Activated CD8-positive, alpha-beta T cell treated with anti-CD3 and anti-CD28 coated beads, Interleukin-2, amount 10 ng/mL, durations not matched to agents 7 days and 5 days (primary cell): ENCODE measurements at places on chromosomes 12 and 14. TPM values are rescaled to one million over a fixed set of nuclear protein-coding genes. Genes with fewer than 3 reads are reported as not detected.
A peak's percentile ranks its signal among the peaks of the same experiment; 100 is the strongest.

DNA sequence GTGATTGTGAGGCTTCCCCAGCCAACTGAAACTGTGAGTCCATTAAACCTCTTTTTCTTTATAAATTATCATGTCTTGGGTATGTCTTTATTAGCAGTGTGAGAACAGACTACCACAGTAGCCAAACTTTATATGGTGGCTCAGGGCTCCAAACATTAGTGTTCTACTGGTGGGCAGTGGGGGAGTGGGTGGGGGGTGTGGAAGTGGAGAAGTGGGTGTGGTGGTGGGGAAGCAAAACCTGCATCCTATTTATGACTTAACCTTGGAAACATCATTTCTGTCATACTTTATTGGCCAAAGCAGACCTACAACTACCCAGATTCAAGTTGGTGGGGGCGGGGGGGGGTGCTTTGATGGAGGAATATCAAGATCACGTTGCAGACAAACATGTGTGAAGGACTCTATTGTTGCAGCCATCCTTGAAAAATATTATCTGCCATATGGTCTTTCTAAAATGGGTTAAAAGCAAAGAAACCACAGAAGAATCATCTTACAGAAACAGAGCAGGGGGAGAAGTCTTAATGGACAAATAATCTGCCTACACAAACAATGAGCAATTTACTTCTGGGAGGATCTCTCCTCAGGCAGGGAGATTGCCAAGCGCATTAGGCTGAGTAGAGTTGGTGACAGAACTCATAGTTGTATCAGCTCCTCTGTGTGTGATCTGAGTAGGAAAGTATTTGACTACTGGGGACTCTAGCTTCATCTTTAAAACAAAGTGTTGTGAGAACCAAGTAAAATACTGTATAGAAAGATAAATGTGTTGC lies 1.4 kb upstream of the PWP1 start:
- DNase-seq, result no peak

DNA sequence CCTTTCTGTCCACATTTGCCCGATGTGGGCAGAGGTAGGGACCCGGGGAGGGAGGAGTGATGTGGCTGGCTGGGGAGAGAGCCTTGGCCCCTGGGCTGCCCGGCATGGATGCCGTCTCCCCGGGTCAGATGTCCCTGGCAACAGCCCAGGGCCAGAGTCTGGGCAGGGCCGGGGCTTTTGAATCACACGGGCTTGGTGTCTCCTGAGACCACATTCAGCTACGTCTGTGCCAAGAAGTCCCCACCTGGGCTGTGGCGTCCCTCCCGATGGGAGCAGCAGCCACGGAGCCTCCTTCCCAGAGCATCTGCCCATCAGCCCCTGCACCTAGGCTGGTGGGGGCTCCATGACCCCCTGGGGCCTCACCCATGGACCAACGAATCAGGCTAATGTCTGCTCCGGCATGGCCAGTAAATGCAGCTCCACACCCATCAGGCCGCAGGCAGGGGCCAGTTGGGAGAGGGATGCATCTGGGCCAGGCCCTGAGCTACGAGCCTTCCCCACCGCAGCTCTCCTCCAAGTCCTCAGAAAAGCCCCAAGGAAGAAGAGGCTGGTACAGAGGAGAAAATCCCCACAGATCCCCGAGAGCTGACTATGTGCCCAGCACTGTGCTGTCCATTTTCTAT lies 109.4 kb downstream of the RFLNA start:
- DNase-seq, result no peak

DNA sequence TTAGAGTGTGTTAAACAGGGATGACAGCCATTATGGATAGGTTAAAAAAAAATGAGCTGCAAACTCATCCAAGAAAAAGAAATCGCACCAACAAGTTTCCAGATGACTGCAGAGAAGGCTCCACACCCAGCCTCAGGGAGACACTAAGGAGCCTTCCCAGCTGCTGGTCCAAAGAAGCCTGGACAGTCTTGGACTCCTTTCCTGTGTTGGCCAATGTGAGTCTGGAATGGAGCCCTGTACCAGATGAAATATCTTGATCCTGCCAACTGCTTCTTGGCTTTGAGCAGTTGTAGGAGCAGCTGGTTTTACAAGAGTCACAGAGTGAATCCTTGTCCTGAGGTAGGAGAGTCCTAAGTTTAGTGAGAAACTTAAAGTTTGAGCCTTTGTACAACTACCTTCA lies 44.5 kb downstream of the SLC38A1 start:
- no peak for DNase-seq

- DNase-seq, result no peak
Measured at GRCh38 chr12:3325736-3326135, 165.3 kb upstream of the PRMT8 start.

GRCh38 chr14:23396781-23397407 lies 11.2 kb downstream of the MYH6 start:
- DNase-seq, result no peak

DNA sequence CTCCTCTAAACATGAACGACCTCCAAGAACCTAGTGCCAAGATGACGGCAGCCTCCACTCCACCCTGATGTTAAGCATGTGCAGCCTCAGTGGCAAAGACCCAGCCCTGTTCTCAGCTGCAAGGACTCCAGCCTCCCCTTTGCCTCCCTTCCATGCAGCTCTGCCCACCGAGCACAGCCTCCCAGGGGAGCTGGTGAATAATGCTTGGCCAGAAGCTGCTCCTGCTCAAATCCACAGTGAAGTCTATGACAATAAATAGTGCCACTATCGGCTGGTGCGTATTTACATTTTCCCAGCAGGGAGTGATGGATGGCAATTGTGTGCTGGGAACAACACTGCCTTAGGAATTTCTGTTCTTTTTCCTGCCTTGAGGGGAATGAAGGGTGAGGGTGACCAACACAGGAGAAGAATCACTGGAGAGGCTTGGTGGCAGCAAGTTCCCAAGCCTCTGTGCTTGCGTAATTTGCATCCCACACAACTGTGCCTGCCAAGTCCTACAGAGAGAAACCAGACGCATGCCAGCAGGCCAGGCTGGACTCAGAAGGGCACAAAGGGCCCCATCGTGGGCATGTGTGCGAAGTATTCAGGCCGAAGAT lies 29.9 kb upstream of the TC2N start:
- no peak for DNase-seq

DNA sequence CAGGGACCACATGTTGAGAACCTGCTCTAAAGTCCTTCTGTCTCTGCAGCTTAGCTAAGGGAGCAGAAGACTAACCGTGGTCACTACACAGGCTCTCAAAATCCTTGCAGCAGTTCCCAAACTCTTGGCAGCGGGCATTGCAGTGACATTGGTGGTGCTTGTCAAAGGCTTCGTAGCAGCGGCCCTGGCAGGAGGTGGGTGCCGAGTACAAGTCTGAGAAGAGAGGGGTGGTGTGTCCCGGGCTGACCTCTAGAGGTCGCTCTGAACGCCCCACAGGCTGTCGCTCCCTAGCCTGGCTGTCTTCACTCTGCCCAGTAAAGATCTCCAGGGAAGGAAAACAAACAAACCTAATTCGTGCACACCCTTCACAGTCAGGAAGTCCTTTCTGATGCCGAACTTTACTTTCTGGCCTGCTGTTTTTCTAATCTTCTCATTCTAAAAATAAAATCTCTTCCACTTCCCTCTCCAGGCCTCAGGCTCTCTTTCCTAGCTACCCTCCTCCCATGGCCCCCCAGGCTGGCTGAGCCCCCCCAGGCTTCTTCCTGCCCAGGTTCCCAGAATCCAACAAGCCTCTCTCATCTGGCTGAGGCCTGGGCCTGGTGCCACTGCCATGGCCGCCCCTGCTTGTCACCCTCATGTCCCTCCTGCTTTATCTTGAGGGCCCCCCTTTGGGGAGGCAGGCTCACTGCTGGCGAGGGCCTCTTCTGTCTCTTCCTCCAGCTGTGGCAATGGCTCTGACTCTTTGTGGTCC lies 7.7 kb downstream of the ENDOU start:
- peak; percentile 71 for DNase-seq

DNA sequence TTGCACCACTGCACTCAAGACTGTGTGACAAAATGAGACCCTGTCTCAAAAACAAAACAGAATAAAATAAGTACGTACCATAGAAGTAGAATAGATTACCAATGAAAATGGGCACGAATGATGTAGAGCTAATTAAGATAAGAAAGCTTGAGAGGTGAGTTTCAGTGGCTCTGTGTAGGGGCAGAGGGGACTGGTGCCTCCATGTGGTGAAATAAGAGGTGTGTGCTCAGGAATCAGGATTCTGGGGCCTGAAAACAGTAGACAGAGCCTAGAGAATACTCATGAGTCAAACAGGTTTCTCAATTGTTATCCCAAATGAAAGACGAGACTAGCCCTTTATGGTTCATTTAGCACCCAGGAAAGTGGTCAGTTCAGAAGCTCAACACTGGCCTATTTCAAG lies 1145.1 kb downstream of the FLRT2 start:
- DNase-seq, result no peak

- DNase-seq, result no peak
Measured at GRCh38 chr14:91318911-91319310, 74.4 kb upstream of the GPR68 start.

DNA sequence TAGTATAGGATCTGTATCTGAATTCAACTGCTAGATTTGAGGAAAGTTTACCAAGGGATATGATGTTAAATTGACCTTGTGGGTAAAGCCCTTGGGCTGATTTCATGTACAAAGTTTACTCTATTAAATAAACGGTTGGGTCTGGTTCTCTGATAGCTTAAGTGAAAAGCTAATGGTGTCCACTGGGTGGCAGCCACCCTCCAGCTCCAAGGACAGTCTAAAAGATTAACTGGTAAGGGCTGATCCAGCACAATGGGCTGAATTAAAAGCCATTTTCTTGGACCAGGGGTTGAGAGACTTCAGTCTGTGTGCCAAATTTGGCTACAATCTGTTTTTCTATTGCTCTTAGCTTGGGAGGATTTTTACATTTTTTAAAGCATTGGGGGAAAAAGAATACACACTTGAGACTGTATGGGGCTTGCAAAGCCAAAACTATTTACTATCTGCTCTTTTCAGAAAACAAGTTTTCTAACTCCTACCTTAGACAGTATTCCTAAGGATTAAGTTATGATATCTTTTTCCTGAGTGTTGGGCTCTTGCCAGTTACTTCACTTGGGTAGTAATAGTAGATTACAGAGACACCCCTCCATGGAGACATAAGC lies 116.5 kb downstream of the GPHN start:
- DNase-seq, result peak; percentile 53

- DNase-seq, result no peak
Measured at GRCh38 chr14:20177433-20177974, 13.2 kb upstream of the OR11G2 start.

- DNase-seq, result no peak
Measured at GRCh38 chr12:5456906-5457305, 25.0 kb downstream of the NTF3 start.

GRCh38 chr14:76806446-76806845 lies 6.2 kb downstream of the ANGEL1 start:
- DNase-seq, result no peak

GRCh38 chr14:74846968-74847665 lies 28.8 kb downstream of the PROX2 start:
- DNase-seq, result no peak

- no peak for DNase-seq
Measured at GRCh38 chr12:19978193-19978592, 390.1 kb upstream of the PDE3A start.

DNA sequence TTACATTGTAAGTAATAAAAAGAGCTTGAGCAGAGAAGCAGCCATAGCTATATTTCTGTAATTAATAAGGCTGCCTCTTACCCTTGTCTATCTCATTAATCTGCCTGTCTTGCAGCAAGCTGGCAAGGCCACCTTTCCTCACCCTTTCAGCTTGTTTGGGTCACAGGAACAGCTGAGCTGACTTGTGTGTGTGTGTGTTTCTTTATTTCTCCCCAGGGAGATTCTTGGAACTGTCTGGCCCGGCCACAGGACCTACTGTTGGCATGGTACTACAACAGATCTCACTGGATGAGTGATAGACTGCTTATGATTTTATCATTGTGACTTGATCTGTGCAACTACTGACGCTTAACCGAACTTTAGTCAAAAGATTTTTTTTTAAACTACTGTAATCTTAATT lies 213.7 kb downstream of the SLC2A13 start:
- DNase-seq, result no peak

DNA sequence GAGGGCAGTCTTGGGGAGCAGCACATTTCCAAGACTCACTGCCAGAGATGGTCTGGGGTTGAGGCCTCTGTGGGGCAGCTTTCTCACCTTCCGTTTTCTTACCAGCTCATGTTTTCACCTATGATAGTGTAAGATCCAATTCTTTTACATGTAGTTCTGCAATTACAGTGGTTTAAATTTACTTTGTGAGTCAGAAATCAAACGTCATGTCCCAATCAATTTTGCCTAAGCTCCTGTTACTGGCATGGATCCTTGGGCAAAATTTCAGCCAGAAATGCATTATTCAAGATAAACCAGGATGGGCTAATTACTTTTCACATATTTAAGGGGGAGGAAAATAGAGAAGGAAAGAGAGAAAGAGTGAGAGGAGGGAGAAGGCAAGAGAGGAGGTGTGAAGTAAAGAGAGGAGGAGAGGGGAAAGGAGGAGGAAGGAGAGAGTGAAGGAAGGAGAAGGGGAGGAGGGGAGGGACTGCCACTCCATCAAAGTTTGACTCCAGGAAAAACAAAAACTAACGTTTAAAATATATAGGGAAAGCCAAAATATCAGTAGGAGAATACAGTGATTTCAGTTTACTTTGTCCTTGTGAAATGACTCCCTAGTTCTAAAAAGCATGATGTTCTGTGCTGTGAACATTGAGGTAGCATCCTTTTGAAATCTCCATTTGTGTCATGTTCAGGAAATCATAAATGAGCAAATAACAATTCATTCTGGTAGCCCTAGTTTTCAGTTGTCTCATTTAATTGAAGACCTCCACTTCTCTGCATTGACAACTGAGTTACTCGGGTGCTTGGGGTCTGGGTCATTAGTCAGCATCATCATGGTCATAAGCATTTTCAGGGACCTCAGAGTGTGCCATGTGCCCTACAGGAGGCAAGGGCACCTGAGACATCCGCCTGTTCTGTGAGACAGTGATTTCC lies 3.0 kb downstream of the BMAL2 start:
- DNase-seq, result no peak

C12orf54 gene
- not detected for total RNA-seq

IL22 gene
- not detected for total RNA-seq

FOXG1 gene
- not detected for total RNA-seq

RASSF9 gene
- not detected for total RNA-seq

C1QL4 gene
- not detected for total RNA-seq

MYF5 gene
- total RNA-seq, result not detected

GALNT8 gene
- total RNA-seq, result 0.84 TPM

RNASE2 gene
- total RNA-seq, result not detected
